GM12891 (cell line): ENCODE measurements at places on chromosomes 4 and X.

DNA sequence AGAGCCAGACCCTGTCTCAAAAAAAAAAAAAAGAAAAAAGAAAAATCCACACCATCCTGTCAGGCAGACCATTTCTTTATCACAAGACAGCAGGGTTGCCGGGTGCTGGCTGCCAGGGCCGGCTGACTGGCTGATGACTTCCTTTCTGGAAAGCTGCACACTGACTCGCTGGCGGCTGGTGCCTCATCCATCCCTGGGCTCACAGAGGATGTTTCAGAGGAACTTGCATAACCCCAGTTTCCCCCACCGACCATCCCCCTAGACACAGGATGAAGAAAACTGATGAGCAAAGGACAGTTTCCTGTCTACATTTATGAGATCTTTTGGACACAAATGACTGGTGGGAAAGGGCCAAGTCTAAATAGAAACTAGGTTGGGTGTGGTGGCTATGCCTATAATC lies 14.1 kb downstream of the HPSE start:
- no peak for DNase-seq

DNA sequence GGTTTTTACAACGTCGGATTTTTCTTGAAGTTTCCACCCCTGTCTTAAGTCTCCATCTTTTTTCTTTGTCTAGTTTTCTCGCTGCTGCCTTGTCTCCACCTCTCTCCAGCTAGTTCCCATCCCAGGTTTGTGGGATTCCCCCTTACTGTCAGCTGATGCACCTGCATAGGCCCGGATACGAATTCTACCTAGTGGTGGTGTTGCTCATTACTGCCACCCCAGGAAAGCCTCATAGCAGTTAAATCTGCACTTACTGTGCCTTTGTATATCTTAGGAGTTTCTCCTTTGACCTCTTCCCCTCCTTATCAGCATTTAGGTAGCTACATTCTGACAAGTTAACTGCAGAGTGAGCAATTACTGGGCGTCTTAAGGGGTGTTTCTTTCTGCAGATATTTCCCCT lies 1693.1 kb upstream of the TENM3 start:
- no peak for DNase-seq

- DNase-seq, result no peak
Measured at GRCh38 chr4:165461159-165461821, 82.5 kb downstream of the CPE start.

DNA sequence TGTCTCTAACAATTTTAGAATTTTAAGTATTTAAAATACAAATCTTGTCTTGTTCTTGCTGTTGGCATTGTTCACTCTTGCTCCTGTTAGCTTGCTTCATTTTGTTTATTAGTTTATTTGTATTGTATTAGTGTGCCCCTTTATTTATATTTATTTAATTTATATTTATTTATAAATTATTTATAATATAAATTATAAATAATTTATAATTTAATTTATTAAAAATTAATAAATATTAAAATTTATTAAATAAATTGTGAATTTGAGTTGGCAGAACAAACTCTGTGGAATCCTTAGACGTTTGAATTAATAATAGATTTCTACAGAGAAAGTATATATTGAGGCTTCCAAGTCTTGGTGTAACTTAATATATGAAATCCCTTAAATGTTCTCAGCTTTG lies 331.4 kb downstream of the SPOCK3 start:
- DNase-seq, result no peak

DNA sequence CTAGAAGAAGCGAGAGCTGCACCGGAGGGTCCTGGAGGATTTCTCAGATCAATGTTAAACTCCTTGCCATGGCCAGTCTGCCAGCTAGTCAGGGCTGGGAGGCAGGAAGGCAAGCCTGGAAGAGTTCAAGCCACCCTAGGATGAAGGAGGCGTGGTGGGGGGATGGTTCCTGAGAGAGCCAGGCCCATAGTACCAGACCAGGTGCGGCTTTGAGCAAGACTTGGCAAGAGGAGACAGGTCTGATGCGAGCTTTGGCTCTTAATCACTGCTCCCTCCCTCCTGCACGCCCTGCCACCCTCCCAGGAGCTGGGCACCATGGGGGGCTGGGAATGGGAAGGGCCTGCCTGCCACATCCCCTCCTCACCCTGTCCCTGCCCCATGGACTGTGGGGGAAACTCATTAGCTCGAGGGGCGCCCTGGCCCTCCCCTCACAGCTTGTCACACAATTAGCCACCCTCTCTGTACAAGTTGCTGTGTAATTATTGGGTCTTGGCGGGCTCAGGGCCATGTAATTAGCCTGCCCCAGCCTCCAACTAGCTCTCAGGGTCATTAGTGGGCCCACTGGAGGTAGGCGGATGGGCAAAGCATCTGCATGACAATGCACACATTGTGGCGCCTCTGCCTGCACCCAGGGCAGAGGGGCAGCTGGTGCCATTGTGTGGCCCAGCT lies 50.3 kb downstream of the EFNB1 start:
- no peak for DNase-seq

- no peak for DNase-seq
Measured at GRCh38 chrX:15158350-15158735, 111.5 kb downstream of the ASB9 start.

DNA sequence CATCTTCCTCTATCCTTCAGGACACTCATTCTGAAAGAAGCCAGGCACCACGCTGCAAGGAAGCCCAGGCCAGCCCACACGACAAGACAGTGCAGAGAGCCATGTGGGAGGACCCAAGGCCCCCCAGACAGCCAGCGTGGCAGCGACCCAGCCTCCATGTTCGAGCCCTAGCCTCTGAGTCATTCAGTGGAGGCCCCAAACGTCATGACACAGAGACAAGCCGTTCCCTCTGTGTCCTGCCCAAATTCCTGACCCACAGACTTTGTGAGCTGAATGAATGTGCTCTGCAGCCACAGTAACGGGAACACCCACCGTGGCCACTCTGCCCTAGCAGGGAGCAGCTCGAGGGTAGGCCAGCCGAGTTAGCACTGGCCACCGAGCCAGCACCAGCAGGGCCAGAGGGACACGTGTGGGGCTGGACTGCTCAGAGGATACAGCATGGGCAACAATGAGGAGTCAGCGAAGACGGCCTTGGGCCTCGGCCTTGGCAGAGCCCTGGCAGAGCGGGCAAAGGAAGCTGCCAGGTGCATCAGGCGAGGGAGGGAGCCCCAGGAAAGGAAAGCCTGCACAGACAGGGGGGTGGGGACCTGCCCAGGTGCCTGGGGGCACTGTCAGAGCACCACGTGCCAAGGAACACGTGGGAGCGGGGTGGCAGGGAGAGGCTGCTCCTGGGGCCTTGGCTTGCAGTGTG lies 8.6 kb downstream of the BLOC1S4 start:
- DNase-seq, result no peak
